Occipital lobe (tissue), 3 donors: ENCODE measurements at places on chromosomes 11 and 22.

DNA sequence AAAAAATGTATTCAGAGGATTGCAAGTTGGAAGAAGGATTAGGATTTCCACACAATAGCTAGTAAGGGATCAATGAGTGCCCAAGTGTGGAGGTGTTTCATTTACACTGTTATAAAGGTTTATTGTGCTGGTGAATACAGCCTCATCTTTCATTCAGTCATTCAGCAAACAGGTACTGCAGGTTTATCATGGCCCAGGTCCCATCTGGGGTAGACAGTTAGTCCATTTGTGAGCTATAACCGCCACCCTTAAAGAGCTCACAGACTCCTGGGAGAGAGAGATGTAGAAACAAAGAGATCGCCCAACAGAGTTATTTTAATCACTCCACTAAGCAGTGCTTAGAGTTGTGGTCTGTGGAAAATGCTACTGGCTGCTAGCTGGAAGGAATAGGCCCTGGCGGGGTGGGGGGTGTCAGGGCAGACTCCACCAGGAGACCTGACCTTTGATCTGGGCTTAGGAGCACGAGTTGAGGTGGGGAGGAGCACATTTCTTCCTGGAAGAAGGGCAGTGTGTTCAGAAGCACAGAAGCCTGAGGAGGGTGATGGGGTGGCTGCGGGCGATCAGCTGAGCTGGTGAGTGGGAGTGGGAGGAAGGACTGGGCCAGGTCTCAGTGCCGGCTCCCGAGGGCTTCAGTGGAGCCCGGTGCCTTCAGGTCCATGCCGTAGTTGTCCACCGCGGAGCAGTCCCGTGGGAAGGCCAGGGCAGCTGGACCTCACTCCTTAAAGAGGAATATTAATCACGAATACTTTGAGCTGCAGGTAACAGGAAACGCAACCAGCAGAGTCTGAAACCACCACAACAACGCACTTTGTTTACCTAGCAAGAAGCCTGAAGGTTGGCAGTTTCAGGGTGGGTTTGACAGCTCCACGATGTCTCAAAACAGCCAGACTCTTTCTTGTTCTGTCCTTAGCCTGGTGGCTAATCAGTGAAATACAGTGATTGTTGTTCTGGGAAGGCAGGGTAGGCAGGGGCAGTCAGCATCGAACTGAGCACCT is 11.2 kb downstream of the TOM1 start:
- no peak for DNase-seq

GRCh38 chr11:19519353-19519752 is 193.3 kb upstream of the NAV2 start:
- DNase-seq = no peak

DNA sequence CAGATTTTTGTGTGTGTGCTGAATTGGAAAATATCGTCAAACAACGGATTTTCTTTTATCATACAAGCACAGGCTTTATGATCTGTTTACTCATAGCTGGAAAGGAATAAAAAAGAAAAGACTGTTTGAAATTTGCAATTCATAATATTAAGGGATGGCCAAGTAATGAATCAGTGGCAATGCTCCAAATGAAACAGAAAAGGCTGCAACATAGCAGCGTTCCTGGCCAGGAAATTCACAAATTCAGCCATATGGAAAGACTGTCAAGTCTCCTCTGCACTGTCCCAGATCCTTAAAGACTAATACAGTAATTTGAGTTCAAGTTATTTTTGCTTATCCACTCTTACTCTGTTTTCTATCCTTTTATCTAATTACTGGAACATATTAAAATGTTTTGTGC is 98.2 kb downstream of the MSANTD4 start:
- no peak for DNase-seq

GRCh38 chr11:65482306-65482850 is 16.5 kb upstream of the MALAT1 start:
- DNase-seq = no peak

DNA sequence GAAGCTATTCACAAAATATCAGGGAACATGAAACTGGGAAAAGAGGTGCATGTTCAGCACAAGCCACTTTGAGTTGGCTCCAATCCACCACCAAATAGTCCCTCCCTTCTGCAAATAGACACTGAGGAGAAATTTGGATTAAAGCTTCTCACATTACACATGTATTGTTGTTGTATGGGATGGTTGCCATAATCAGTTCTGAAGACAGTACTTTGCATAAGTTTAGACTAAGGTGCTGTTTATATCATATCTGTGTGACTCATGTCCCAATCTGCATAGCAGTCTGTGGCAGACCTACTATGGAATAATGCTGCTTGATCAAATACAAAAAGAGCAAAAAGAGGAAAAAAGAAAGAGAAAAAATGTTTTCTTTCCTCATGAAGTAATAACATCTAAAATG is 376.7 kb upstream of the DDI1 start:
- DNase-seq = no peak

DNA sequence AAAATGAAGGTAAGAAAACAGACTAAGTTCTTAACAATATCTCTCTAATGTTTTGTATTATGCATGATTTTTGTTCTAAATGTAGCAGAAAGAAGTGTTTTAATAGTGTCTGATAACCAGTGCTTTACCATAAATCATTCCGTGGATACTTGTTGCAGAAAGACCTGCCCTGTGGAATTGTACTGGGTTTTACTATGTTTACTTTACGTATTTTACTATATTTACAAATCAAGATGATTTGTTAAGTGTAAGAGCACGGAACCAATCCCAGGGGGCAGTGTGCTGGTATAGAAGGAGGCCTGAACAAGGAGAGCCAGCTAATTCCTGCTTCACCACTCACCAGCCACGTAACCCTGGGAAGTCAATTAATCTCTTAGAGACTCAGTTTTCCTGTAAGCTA is 1.4 kb downstream of the HTR3B start:
- no peak for DNase-seq
